Fibroblast of skin of right biceps (primary cell): ENCODE measurements at places on chromosomes 4 and X.
A peak's percentile ranks its signal among the peaks of the same experiment; 100 is the strongest.

DNA sequence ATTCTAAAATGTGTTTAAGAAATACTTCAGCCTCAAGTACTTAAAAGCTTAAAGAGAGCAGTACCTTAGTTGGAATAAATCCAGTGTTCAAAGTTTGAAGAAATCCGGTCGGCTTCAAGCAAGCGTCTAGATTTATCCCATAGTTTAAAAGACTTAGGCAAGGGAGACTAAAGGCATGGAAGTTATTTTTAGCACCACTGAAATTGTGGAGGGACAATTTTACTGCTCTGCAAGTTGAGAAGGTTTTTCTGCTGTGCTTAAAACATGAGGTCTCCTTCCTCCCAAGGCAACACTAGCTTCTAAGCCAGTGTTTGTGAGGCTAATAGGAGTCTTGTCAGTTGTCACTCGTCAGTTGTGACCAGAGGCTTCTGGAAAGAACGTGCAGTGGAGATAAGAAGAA is 183.5 kb downstream of the MSL3 start:
- DNase-seq, result no peak

DNA sequence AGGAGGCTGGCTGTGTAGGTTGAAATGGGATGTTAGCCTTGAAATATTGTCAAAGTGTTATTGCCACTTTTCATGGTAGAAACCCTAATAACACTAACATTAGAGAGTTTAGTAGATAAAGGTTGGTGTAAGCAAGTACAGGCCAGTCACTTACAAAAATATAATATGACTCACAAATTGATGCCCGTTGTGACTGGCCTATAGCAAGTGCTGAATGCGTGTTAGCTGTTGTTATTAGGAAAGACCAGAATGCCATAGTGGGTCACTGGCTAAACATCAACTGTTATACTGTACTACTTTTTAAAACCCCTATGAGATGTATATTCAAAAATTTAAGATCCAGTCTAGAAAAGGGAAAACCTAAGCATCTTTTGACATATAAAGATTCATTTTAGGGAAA is 20.4 kb upstream of the GDPD2 start:
- no peak for DNase-seq

GRCh38 chr4:88573995-88574394 is 18.3 kb upstream of the HERC3 start:
- peak; percentile 57 for DNase-seq

DNA sequence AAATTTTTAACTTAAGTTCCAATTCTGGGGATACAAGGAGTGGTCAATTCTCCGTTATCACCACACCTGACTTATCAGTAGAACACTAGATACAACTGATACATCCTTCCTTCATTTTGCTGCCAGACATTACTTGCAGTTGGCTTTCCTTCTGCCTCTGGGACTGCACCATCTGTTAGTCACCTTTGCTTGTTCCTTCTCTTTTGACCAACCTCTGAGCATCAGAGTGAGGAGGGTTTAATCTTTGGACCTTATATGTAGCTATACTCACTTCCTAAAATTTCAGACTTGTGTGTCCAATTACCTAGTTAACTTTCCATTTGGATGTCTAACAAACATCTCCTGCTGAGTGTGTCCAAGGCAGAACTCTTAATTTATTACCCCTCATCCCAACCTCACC is 330.7 kb downstream of the PTTG2 start:
- DNase-seq, result no peak

DNA sequence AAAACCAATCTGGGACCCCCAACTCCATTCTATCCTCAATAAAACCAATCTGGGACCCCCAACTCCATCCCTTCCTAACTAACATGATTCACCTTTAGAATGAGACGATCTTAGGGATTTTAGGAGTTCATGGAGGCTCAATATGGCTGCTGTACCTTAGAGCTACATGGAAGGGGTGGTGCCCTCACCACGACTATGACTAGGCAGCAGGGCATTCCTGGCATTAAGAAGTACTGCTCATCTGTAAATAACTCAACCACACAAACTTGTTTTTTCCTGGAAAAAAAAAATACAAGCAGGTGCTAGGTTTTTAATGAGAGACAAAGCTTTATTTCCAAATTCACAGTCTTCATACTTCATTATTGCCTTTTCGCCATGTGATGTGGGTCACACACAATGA is 346.5 kb upstream of the FAT1 start:
- DNase-seq, result no peak

DNA sequence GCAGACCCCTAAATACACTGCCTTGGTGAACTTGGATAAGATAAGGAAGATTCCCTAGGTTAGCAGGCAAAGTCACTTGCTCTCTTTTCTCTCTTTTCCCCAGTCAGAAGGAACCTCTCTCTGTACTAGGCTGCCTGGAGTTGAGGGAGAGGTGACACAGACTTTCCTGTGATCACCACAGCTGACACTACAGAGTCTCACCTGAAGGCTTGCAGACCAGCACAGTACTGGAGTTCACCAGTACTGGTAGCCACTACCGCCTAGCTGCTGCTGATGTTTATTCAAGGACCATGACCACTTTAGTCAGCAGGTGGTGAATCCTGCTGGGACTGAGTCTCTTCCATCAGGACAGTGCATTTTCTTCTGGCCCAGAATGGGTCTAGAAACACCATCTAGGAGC is 63.3 kb downstream of the PTPN13 start:
- DNase-seq, result no peak

GRCh38 chr4:143095447-143095846 is 89.3 kb upstream of the USP38 start:
- no peak for DNase-seq

GRCh38 chr4:81913427-81913879 is 441.7 kb upstream of the RASGEF1B start:
- peak; percentile 54 for DNase-seq

DNA sequence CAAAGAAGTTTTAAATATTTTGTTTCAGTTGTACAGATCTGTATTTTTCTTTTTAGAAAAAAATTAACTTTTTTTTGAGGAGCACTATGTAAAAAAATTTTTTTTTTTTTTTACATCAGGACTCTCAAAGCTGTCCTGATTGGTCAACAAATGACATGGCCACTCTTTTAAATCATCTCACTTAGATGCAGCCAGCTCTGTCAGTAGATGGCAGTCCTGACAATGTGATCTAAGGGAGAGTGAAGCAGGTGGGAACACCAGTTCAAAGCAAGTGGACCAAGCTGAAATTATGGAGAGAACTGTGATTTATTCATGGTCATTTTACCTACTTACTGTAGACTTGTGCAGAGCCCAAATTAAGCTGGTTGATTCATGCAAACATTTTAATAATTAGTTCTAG is 174.7 kb upstream of the GPRIN3 start:
- DNase-seq, result peak; percentile 28

- no peak for DNase-seq
These were observed 88.1 kb downstream of the CCSER1 start for GRCh38 chr4:90215286-90215685.

- DNase-seq, result no peak
These were observed 30.6 kb upstream of the IL9R start for GRCh38 chrX:155966876-155967275.

DNA sequence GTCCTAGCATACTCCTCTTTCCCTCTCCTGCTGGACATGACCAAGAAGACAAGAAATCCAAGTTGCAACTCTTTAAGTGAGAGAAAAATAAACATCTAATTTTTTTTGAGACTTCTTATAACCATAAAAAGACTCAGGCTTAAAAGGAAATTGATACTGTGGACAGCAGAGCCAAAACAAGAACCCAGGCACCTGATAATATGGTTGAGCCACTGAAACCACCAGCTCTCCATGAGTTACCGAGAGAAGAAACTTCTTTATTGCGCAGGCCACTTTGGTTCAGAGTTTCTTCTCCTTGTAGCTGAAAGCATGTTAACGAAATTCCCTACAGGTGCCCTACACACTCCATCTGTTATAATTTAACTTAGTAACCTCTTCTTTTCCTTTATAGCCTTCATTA is 11.3 kb upstream of the SPCS3 start:
- DNase-seq, result no peak

DNA sequence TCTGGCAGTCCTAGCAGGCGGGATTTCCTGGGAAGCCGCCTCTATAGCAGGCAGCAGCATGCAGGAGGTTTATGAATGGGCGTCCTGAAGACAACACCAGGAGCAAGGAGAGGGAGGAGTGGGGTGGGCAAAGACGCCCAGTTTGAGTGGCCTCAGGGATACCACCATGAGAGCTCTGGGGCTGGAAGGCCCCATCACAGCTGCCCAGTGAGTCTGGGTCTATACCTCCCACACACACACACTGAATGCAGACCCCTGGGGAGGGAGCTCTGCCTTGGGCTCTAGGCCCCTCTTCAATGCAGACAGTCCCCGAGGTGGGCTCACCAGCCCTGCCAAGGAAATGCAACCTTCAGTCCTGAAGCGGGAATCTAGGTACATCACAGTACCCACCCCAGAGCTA is 98.6 kb downstream of the AFAP1 start:
- DNase-seq, result no peak

DNA sequence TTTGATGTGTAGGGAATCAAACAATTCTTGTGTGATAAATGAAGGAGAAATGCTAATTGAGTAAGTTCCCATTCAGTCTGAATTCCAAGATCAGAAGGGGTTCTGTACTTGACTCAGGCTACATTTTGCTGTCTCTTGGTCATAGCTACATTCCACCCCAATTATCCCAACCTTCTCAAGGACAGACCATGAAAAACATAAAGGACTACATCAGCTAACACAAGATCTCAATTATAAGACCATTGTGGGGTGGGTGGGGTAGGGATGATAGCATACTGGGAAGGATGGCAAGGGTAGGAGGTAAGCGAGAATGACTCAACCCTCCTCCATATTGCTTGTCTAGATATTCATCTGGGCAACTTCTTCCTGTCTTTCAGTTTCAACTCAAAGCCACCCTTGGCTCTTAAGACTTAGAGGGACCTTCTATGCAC is 87.4 kb upstream of the ETNPPL start:
- peak; percentile 88 for DNase-seq

DNA sequence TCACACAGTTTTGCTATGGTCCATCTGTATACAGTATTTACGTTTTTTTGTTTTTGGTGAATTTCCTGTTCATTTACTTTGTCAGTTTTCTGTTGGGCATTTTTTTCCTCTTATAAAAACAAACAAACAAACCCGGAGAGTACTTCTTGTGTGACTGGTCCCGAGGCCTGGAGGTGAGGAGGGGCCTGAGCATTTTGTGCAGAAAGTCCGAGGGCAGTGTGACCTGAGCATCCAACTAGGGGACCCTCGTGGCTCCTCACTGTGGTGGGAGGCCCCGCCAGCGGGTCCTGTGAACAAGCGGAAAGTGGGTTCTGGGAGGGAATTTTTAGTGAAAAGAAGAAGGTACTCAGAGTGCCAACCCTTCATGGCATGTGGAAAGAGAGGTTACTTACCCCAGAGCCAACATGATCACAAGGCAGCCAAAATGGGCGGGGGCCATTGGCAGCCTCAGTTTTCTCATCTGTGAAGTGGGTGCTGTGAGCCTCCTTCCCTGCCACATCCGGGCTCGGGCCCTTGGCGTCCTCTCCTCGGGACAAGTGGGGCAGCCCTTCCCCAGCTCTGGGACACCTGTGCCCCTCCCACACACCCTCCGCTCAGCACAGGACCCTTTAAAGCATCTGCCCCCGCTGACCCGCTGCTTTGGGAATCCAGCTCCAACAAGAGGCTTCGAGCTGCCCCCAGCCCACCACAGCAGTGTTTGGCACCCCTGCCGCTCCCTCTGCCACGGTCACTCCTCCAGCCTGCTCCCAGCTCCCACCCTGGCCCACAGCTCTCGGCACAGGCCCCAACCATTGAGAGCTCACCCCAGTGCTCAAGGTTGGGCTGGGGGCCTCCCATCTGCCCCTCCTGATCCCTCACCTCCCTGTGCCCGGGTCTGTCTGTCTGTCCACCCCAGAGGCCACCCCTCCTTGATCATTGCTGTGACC is 22.8 kb upstream of the GPR78 start:
- DNase-seq, result no peak

DNA sequence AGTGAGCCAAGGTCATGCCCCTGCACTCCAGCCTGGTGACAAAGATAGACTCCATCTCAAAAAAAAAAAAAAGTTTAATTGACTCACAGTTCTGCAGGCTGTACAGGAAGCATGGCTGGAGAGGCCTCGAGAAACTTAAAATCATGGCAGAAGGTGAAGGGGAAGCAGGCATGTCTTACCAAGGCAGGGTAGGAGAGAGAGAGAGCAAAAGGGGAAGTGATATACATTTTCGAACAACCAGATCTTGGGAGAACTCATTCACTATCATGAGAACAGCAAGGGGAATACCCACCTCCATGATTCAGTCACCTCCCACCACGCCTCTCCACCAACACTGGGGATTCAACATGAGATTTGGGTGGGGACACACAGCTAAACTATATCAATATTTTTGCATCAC is 315.2 kb upstream of the HTR2C start:
- no peak for DNase-seq

GRCh38 chr4:150209140-150209829 is 131.0 kb downstream of the DCLK2 start:
- peak; percentile 68 for DNase-seq

- DNase-seq, result no peak
These were observed 53.7 kb downstream of the COQ2 start for GRCh38 chr4:83230928-83231327.

DNA sequence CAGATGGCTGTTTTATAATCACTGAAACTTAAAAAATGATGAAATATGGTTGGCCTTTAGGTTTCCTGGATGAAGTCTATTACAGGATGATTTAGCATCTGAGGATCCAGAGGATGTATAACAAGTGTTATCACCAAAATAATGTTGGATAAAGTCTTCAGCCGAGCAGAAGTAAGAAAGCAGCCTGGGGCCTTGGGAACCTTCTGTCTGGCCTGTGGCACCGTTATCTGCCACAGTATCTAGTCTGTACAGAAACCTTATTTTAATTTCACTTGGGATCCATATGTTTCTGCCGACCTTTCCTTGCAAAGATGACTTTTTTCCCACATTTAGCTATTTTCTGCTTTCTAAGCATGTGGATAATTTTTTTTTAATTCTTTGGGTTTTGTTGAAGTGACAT is 20.5 kb upstream of the ANTXR2 start:
- DNase-seq, result no peak

- DNase-seq, result peak; percentile 45
These were observed 482 bp upstream of the CDS1 start for GRCh38 chr4:84582302-84582987.

DNA sequence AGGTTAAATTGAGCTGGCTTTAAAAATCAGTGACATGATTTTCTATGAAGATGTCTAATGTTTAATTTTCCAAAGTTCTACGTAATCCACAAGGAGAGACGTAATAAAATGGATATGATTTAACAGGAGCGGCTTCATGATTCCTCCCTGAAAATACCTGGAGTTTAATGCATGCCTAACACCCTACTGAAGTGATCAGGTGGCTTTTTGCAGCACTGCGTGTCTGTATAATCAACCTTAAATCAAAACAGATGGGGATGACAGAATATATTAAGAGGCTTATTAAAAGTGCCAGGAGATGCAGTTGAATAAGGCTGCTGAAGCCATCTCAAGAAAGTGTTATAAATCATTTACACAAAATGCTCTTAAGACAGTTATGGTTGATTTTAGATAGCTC is 112.4 kb upstream of the TLR3 start:
- no peak for DNase-seq

GRCh38 chr4:144646523-144647094 is 653 bp downstream of the HHIP start:
- no peak for DNase-seq
